Muscle of leg (tissue), 16 donors: ENCODE measurements at places on chromosomes 6 and 20.
A peak's percentile ranks its signal among the peaks of the same experiment; 100 is the strongest.

- no peak for DNase-seq
Measured at GRCh38 chr6:91167846-91168245, 581.0 kb upstream of the MAP3K7 start.

GRCh38 chr6:69105288-69105687 lies 470.2 kb downstream of the ADGRB3 start:
- DNase-seq = no peak

DNA sequence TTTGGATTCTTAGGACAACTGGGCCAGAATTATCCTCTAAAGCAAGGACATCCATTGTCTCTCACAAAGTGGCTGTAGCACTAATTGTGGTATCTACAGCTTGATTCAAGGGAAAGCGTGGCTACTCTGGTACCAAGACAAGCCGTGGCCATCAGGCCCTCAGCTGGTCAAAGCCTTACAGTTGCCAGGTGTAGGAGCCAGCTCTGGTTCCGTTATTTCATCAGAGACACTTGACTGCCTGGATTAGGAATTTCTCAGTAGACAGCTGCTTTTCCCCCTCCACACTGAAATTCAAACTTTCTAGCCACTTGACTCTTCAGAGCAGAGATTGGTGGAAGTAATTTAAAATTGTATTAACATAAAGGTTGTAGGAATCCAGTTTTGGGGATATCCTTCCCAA lies 104.2 kb downstream of the ANKS1A start:
- no peak for DNase-seq

GRCh38 chr20:18052856-18053255 lies 4.9 kb downstream of the OVOL2 start:
- DNase-seq = no peak

GRCh38 chr20:63767886-63768285 lies 28.3 kb downstream of the SLC2A4RG start:
- DNase-seq = no peak

GRCh38 chr6:3540253-3540820 lies 83.5 kb upstream of the SLC22A23 start:
- no peak for DNase-seq

GRCh38 chr6:106450653-106451052 lies 90.1 kb downstream of the CRYBG1 start:
- no peak for DNase-seq

DNA sequence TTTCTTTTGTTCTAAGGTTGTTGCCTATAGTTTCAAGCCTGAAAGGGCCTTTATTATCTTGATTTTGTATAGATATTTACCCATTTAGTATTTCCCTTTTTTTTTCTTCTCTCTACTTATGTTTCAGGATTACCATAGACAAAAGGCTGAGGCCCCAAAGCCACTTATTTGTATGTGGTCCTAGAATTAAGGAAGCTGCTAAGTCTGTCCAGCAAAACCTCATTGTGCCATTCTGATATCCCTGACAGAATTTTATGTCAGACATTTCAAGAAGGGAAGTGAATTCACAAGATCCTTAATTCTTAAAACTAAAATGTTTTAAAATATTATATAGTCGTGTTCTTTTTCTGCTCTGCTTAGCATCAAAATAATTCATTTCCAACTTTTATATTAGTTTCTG lies 6.9 kb downstream of the HAO1 start:
- DNase-seq = no peak

- peak; percentile 79 for DNase-seq
Measured at GRCh38 chr6:156776470-156776839, 723 bp upstream of the ARID1B start.

GRCh38 chr20:53940907-53941545 lies 129.4 kb downstream of the BCAS1 start:
- peak; percentile 86 for DNase-seq
